Caco-2 (cell line): ENCODE measurements at places on chromosomes 7 and 10. TPM values are rescaled to one million over a fixed set of nuclear protein-coding genes. Genes with fewer than 3 reads are reported as not detected.

- no peak for DNase-seq
These were observed 437.1 kb upstream of the NPVF start for GRCh38 chr7:25665374-25665773.

Gene MKX
- total RNA-seq = 0.64 and 0.65 TPM in 2 replicates

GRCh38 chr7:149500910-149501309 is 3.3 kb upstream of the ZNF746 start:
- no peak for DNase-seq

Gene PCLO
- 3.8 and 4.1 TPM in 2 replicates for total RNA-seq

DNA sequence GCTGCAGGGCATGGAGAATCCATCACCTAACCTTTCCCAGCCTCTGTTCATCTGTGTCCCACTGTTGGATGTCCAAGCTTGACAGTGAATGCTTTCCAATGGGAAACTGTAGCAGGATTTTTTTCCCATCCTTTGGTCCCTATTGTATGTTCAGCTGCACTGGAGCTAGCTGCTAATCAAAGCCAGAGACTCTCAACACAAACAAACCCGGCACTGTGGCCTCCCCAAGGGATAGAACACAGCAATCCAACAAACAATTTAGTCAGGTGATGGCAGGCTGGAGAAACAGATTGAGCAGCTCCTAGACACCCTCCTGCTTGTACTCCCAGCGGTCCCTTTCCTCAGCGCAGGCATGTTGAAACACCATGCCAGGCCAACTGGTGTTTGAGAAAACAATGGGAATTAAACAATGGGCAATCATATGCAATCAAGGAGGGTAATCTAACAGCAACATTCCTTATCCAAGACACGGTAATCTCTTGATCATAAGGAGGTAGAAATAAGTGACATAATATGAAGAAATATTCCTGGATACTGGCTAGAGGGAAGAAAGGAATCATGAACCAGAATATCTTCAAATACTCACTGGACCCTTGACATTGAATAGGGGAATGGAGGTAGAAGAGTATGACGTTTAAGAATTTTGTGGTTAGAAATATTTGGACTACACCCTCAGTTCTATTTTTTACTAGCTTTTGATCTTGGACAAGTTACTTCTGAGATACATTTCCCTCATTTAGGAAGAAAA is 15.0 kb downstream of the PTN start:
- no peak for DNase-seq

- no peak for DNase-seq
These were observed 91.4 kb downstream of the ZRANB1 start for GRCh38 chr10:125033146-125033924.

- no peak for DNase-seq
These were observed 14.5 kb downstream of the HIPK2 start for GRCh38 chr7:139763330-139763729.

Gene PRPS1L1
- not detected in 2 replicates for total RNA-seq

Gene ACTL6B
- not detected in 2 replicates for total RNA-seq
